ENCODE measurements at places on chromosomes 5 and 9.

GRCh38 chr5:2251751-2252150, 369.0 kb upstream of the IRX4 start:
- DNase-seq: no peak

GRCh38 chr9:127053057-127053821, 69.2 kb downstream of the ANGPTL2 start:
- peak; percentile 9 for DNase-seq

GRCh38 chr5:36593867-36594266, 12.5 kb upstream of the SLC1A3 start:
- no peak for DNase-seq

DNA sequence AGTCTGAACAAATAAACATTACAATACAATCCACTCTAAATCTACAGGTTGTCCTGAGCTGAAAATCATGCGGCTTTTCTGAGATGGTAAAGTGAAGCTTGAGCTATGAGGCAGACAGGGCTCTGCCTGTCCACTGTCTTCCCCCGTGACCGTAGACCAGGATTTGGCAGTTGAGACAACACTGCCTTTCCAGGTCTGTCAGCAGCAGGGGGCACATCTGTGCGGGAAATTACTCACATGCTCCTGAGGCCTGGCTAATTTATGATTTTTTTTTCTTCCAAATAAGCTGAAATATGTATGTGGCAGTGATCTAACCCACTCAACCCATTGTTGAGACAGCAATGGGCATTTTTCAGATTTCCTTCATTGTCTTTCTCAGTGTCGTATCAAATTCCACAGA, 307.9 kb downstream of the FBXL7 start:
- DNase-seq: no peak

- DNase-seq: no peak
Observed at GRCh38 chr9:107068581-107068980, 205.6 kb downstream of the ZNF462 start.

- no peak for DNase-seq
Observed at GRCh38 chr5:16567365-16567764, 49.4 kb downstream of the RETREG1 start.

DNA sequence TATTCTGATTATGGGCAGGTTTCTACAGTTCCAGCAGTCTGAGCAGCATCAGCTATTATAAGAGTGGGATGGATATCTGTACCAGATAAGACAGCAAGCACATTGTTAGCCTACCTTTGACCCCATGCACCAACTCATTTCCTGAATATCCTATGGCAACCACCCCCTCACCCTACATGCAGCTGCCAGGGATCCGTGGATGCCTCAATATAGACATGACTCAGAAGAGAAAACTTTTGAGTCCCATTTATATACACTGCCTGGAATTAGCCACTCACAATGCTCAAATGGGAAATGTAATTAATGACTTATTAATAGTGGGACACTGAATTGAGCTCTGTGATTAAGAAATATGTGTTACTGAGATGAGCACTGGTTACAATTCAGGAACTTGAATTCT, 124.4 kb downstream of the SSBP2 start:
- DNase-seq: no peak

DNA sequence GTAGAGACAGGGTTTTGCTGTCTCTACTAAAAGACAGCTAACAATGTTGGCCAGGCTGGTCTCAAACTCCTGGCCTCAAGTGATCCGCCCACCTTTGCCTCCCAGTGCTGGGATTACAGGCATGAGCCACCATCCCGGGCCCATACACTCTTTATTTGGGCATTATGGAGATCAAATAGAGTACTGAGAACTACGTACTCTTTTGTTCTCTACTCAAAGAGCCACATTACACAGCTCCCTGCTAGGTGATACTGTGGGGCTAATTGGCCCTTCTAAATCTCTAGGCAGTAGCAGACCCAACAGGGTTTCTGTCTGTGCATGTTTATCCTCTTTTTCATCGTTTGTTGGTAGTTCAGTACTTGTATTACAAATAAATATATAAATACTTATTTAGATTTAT, 16.1 kb downstream of the CKMT2 start:
- DNase-seq: no peak

GRCh38 chr5:163963881-163964280, 458.5 kb downstream of the MAT2B start:
- no peak for DNase-seq

DNA sequence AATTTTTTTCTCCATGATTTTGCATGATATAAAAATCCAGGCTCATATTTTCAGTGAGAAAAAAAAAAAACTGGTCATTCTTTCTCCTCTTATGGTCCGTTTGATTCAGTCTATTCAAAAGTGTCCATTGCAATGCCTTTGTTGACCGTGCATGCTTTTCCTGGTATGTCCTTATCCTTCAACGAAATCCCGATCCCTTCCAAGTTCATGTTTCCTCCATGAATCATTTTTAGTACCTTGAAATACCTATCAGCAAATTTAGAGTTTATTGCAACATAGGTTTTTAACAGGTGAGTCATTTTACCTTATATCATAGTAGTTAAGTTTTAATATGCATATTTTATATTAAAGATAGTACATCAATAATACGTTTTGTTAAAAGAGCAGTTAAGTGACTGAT, 773.8 kb upstream of the CHD1 start:
- no peak for DNase-seq

- DNase-seq: no peak
Observed at GRCh38 chr9:100474082-100474923, 1.4 kb downstream of the TMEFF1 start.

- no peak for DNase-seq
Observed at GRCh38 chr5:11719888-11720481, 184.3 kb downstream of the CTNND2 start.

GRCh38 chr5:39464088-39464487, 39.3 kb upstream of the DAB2 start:
- DNase-seq: no peak

DNA sequence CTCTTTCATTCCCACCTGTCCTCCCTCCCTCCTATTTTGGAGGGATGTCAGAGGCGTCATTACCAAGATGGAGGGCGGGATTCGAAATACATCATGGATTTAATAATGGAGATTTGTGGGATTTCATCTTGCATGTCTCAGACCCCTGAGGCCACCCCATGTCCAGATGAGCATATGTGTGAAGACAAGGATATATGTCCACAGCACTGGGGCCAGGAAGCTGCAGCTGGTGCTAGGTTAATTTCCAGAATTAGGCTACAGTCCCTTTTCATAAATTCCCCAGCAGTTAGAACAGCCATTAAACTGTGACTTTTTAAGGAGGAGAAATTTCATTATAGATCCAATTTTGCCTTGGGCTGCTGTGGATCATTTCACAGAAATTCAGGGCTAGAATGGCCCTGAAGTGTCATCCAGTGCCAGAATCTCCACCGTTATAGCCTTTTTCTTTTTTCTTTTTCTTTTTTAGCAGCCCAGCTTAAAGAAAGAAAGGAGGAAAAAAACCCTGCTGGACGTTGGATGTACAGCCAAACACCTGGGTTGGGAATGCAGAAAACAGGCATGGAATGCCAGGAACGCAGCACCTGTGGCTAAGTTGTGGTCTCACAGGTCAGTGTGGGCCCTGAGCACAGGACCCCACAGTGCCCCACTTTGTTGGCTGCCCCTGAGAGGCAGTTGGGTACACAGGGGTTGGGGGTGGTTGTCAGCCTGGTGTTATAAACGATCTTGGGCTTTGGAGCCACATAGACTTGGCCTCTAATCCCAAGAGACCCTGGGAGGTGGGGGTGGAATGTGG, 50.2 kb upstream of the CXCL14 start:
- no peak for DNase-seq

DNA sequence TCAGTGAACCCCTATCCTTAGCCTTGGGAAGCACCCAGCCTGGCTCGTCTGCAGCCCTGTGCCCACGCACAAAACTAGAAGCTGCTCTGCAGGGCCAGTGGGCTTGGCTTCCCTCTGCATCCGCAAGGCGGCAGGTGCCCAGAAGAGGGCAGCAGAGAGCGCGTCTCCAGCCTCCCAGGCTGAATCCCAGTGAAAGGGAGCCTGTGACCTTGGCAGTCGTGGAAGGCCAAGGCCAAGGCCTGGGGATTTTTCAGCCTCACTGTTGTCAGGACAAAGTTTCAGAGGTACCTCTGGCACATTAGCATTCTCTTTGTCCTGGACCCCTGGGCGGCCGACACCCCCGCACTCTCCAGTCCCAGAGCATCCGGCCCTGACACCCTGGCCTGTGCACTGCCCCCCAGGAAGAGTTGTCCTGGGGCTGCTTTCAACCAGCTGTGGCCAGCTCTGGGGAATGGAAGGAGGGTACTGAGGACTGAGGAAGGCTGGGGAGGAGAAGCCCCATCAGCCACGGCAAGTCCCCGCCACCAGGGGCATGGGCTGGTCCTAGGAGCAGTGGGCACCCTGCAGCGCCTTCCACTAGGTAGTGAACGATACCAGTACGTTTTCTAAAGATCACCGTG, 63.6 kb upstream of the IL17B start:
- peak; percentile 91 for DNase-seq

- DNase-seq: no peak
Observed at GRCh38 chr5:170655476-170655875, 128.0 kb upstream of the GABRP start.

DNA sequence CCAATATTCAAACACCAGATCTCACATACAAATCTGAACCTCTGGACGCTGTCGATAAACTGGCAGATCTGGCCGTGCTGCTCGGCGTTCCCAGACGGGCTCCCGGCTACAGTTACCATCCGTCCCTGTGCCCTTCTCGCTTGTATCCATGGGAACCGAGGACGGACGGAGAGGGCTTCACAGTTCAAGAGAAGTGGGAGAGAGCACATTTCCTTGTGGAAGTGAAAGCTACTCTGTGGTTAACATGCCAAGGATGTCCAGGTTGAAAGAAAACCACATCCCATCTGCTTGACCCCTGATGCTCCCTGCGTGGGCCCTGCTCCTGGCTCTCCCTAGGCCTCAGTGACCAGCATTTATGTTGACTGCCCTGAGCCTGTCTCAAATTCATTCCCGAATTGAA, 6.3 kb upstream of the DBN1 start:
- no peak for DNase-seq

- DNase-seq: no peak
Observed at GRCh38 chr9:5004481-5004880, 19.4 kb downstream of the JAK2 start.

- no peak for DNase-seq
Observed at GRCh38 chr9:127273326-127273725, 8.8 kb downstream of the GARNL3 start.

- DNase-seq: no peak
Observed at GRCh38 chr5:126368239-126368812, 54.9 kb upstream of the GRAMD2B start.

DNA sequence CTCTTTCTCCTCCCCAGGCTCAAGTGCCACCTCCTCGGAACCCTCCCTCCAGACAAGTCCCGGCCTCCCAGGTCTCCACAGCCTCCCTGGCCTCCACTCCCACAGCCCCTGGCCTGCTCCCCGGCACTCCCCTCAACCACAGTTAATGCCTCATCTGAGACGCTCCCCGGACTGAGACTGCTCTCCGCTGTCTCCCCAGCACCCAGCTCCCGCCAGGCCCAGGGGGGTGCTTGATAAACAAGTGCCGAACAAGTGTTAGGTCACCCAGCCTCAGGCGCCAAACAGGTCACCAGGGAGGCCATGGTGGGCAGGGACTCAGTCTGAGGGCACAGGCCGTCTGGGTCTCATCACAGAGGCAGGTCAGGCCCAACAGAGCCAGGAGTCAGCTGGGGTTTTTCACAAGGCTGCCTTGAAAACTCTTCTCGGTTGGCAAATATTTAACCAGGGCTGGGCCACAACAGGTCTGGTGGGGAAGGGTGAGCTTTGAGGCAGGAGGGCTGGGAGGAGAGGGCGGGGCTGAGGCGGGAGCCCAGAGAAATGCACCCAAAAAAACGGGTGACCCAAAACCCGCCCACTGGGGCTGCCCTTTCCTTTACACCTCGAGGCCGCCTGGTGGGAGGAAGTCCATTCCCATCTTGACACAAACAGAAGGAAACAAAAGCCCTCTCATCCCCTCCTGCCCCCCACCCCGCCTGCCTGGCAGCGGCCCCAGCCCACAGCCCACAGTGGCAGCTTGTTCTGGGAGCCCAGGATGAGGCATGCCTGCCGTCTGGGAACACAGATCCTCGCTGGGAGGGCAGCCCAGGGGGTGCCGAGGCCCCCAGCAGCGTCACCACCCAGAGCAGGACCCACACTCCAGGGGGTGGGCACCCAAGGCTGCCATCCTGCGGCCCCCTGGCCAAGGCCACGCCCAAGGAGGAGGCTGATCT, 66.6 kb upstream of the STXBP1 start:
- DNase-seq: no peak

- DNase-seq: no peak
Observed at GRCh38 chr5:101785090-101785489, 511.0 kb downstream of the SLCO4C1 start.

DNA sequence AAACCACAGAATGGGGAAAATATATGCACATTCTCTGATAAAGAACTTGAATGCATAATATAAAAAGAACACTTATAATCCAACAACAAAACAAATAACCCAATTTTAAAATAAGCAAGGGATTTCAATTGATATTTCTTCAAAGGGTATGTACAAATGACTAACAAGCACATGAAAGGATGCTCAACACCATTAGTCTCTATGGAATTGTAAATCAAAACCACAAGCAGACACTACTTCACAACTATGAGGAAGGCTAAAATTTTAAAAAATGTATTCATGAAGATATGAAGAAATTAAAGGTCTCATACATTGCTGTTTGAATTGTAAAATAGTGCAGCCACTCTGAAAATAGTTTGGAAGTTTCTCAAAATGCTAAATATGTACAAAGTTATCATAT, 78.9 kb upstream of the GAS1 start:
- no peak for DNase-seq

DNA sequence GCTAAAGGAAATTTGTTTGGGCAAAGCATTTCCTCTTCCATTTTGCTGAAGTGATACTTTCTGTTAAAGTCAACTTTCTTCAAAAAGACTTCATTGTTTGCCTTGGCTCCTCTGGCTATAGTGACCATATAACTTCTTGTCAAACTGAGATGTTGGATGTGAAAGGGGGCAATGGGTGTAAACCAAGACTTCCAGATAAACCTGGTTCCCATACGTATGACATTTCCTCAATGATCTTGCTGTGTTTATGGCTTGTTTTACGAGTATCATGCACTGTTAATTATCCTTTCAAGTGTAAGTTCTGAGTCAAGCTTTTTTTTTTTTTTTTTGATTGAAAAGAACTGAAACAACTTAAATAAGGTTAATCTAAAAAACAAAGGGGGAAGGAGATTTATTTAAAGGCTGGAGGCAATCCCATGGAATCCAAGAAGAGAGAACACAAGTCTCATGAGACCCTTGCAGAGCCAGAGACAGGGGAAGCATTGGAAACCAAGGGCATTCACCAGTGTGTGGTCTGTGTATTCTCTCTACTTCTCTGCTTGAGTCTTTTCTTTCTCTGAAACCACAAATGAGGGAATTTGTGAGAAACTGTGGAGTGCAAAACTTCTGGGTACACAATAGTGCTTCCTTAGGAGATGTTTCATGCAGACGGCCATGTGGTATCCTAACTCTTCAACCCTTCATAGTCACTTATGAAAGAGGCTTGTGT, 335.3 kb downstream of the RAB3C start:
- DNase-seq: no peak
